ENCODE measurements at places on chromosomes 3 and 15. TPM values are rescaled to one million over a fixed set of nuclear protein-coding genes. Genes with fewer than 3 reads are reported as not detected.

MYZAP gene
- 1.3 TPM for total RNA-seq

ADAMTS9 gene
- total RNA-seq: 0.73 TPM

ZCWPW2 gene
- not detected for total RNA-seq

NAALADL2 gene
- total RNA-seq: not detected

GRAMD1C gene
- total RNA-seq: 0.52 TPM

USP13 gene
- 13.0 TPM for total RNA-seq

TTLL13 gene
- total RNA-seq: 0.09 TPM

KIF7 gene
- total RNA-seq: 4.0 TPM

IMPG2 gene
- not detected for total RNA-seq

MYD88 gene
- total RNA-seq: 24.3 TPM

IGSF11 gene
- total RNA-seq: 5.1 TPM

EEF1AKMT4 gene
- total RNA-seq: 10.6 TPM

EFHB gene
- 1.5 TPM for total RNA-seq

DISP2 gene
- total RNA-seq: 1.1 TPM

WDR93 gene
- total RNA-seq: 0.26 TPM

PCYT1A gene
- total RNA-seq: 33.1 TPM

SLC9C1 gene
- total RNA-seq: not detected
